LNCaP clone FGC (cell line): ENCODE measurements at places on chromosomes 1 and 21.

DNA sequence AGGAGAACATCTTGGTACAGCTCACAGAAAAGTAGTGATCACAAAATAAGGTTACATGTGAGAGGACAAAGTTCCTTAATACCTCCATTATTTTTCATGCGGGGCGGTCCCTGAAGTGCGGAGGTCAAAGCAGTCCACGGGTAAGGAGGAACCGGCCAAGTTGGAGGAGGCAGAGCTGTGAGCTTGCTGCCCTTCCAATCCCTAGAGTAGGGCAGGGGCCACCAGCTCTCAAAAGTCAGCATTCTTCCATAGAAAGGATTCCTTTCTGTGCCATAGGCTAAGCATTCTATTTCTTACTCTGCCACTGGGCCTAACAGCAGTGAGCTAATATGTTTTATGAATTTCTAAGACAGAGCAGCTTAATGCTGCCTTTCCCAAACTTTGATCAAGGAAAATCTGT lies 50.9 kb upstream of the USP1 start:
- no peak for DNase-seq

GRCh38 chr1:155420788-155421187 lies 100.1 kb downstream of the RUSC1 start:
- DNase-seq, result no peak

DNA sequence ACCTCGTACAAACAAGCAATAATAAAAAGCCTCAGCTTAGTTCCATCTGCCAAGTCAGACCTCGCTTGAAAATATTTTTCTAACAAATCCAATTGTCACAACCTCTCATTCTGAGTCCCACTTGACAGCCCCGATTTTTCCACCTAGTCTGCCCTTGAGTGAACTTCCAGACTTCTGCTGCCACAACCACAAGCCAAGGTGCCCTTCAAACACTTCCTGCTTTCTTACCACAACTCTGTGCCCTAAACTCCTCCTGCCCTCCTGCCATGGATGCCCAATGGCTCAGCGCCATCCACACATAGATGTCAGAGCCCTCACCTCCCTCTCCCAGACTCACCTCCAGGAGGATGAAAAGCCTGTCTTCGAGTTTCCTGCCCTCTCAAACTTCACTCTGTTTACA lies 3.9 kb downstream of the TMPRSS2 start:
- DNase-seq, result no peak

DNA sequence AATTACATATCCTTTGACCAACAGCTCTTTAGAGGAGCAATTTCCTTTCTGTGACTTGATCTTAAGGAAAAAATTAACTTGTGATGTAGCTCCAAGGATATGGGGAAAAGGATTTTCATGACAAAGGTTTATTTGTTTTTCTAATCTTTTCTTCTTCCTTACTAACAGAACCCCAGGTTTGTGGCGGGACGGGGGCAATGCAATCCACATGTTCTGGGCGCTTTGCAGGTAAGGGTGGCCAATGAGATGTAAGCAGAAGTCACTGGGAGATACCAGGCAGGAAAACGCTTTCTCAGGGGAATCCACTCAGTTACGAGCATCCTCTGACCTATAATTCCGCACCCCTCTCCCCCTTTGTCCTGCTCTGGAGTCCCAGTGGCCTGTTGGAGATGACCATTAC lies 122.0 kb downstream of the MRPS6 start:
- DNase-seq, result no peak

DNA sequence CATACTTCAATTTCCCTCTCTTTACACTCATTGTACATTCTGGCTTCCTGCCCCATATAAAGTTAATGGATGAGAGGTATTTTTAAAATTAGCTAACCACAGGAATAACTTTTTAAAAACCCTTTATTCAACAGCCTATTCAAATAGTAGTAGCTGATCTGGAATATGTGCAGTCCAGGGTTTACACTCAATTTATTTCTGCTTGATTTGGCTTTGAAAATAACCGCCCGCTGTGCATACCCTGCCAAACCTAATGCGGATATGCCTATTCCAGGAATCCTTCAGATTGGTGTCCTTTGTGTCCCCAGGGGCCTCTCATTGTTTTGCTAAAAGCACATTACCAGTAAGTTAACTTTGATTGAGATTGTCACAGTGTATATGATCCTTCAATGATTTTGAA lies 1686.2 kb downstream of the PLA2G4A start:
- DNase-seq, result no peak

DNA sequence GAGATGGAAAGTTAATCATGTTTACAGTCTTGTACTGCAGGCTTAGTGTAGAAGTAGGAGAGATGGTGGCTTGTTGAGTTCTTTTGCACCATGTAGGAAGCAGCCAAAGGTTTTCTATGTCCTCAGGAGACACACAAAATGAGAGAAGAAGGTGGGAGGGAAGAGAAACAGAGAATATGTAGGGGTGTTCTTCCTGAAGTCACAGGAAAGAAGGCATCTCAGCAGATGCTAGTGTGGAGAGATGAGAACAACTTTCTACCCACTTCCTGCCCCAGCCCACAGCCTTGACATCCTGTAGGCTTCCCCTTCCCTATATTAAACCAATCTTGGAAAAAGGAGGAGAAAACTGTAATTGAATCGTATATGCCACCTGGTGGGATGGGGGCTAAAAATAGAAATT lies 217.0 kb downstream of the S1PR1 start:
- no peak for DNase-seq

DNA sequence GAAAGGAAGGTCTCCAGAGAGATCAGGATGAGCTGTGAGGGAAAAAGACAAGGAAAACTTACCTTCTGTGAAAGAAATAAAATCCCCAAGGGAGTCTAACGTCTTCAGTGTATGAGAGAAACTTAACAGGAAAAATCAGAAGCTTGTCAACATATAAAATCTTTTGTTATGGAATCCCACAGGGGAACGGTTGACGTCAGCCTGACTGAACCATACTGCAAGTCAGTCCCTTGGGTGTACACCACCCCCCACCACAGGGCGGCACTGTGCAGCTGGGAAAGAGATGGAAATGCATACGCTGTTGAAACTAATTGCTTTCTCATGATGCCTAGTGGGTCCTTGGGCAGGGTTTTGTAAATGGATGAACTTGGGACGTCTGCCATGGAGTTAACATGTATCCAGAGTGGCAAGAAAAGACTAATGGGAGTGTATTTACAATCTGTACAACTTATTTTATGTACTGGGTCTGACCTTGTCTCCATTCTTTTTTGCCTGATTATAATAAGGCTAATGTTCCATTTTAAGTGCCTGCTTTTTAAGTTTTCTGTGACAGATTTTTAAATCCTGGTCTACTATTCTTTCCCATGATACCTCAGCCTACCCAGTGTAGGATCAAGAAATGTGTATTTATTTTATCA lies 22.7 kb downstream of the UTP25 start:
- DNase-seq, result peak; percentile 54

GRCh38 chr1:170063109-170063826 lies 11.2 kb downstream of the KIFAP3 start:
- DNase-seq, result no peak

GRCh38 chr21:42277593-42277992 lies 37.6 kb downstream of the TFF3 start:
- no peak for DNase-seq

GRCh38 chr21:37449302-37449937 lies 82.8 kb downstream of the DYRK1A start:
- no peak for DNase-seq

GRCh38 chr21:42806509-42807140 lies 72.7 kb downstream of the WDR4 start:
- no peak for DNase-seq

DNA sequence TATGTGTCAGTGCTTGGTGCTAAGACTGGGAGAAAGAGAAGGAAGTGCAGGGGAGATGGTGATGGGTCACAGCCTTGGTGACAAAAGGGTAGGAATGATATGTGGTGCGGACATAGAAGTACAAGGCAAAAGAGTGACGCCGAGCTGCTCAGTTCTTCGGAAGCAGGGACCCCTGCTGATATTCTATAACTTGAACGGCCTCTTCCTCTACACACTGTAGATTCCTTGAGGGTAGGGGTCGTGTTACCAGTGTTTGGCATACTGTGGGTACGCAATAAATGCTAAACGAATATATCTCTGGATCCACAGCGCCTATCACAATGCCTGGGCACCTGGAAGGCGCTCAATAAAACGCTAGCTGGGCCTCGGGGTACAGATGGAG lies 488 bp downstream of the DBT start:
- DNase-seq, result no peak

GRCh38 chr21:46411236-46411635 lies 47.5 kb upstream of the DIP2A start:
- no peak for DNase-seq

DNA sequence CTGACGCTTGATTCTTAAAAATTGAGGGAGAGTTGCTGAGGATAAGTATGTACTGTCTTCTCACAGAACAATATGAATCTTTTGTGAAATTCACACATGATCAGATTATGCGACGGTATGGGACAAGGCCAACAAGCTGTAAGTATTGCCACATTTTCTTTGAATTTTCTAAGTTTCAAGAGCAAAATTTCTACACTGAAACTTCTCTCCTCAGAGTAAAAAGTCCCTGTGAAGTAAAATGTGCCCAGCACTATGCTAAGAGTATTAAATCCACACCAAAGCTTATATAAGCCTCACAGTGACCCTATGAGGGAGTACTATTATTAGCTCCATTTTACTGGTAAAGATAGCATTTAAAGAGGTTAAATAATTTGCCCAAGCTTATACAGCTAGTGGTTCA lies 12.2 kb downstream of the AKIRIN1 start:
- DNase-seq, result no peak

GRCh38 chr21:37904856-37905255 lies 11.4 kb downstream of the KCNJ6 start:
- peak; percentile 10 for DNase-seq

- DNase-seq, result no peak
Measured at GRCh38 chr1:214808845-214809460, 206.0 kb downstream of the CENPF start.

DNA sequence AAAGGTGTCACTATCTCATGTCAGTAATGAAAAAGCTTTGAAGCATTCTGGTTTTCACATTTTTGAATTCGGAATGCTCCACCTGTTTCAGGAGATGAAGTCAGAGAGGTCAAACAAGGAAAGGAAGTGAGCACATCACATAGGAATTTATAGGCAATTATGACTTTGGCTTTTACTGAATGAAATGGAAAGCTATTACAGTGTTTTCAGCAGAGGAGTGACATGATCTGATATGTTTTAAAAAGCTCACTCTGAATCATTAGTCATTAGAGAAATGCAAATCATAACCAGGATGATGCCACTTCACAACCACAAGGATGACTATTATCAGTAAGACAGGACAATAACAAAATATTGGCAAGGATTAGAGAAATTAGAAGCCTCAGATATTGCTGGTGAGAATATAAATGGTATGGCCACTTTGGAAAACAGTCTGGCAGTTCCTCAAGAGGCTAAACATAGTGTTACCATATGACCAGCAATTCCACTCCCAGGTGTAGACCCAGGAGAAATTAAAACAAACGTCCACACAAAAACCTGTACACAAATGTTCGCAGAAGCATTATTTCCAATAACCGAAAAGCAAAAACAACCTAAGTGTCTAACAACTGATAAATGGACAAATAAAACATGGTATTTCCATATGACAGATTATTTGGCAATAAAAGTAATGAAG lies 7.5 kb downstream of the TAF1A start:
- DNase-seq, result no peak

DNA sequence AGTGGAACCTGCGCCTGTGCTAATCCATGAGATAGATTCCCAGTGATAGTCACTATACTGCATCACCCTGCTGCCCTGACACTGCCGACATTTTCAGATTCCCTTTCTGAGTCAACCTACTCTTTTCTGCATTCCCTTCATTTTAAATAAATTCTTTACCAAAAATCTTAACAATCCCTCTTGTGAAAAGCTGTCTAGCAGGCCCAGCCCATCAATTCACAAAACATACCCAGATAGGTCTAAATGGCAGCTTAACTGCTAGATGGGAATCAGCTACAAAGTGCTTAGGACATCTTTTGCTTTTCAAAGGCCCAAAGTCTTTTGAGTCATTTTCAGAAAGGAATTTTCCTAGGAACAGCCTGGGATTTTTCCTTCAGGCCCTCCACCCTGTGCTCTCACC lies 180.1 kb upstream of the PTBP2 start:
- DNase-seq, result no peak

DNA sequence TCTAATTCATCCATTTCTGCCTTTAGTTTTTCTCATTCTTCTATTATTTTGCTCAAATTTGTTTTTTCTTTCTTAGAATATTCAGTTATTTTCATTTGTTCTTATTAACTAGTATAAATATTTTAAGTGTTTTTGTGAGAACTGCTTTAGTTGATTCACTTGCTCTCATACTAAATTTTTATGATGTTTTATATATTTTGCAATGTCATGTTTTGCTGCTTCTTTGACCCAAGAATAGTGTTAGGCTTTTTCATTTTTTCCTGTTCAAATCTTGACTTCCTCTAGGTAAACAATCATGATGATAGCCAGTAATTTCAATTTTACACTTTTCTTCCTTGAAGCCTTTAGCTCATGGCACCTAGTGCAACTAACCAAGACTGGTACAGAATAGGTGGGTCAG lies 45.2 kb downstream of the MAN1A2 start:
- DNase-seq, result no peak

GRCh38 chr1:211896958-211897357 lies 66.4 kb upstream of the LPGAT1 start:
- DNase-seq, result peak; percentile 33

DNA sequence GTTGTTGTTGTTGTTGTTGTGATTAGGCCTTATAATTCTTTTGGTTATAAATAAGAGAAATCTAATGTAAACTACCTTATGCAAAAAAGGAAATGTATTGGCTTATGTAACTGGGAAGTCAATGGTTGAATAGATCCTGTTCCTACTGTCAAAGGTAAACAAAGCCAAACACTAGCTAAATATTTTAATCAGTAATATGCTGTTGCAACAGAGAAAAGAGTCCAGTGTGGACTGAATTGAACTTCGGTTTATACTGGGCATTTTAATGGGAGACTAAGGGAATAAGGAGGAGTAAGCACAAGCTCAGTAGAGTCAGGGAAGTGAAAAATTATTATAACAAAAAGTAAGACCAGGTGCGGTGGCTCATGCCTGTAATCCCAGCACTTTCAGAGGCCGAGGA lies 15.4 kb downstream of the MSH4 start:
- peak; percentile 19 for DNase-seq

DNA sequence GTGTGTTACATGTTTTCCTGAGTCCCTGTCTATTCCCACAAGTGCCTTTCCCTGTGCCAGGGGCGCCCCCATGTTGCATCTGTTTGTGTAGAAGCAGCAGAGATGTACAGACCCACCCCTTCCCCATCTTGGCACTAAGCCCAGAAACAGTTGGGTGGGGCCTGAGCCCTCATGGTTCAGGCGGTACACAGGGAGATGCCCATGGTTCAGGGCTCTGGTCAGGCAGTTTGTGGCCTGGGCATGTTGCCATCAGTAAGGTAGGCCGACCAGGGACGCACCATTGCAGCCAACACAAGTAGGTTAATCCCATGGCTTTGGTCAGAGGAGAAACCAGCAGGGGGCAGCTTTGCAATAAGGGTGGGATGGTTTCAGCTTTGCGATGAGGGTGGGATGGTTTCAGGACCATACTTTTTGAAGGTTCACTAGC lies 914 bp upstream of the ADGRB2 start:
- no peak for DNase-seq

DNA sequence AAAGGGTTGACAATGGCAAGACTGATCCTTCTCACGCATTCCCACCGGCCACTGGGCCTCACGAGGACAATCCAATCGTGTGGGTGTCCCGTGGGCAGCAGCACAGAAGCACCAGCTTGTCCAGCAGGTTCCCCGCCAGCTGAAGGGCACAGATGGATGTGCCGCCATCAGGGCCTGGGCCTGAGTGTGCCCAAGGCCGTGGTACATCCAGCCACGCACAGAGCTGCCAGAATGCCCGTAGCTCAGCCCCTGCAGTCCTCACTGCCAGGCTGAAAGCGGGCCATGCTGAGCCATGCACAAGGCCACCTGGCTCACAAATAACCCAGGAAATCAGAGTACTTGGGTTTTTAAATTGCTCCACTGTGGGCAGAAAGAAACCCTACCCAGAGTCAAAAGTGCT lies 7.0 kb downstream of the NPHP4 start:
- no peak for DNase-seq
